T-helper 2 cell (primary cell): ENCODE measurements at places on chromosomes 13 and 19.

- no peak for DNase-seq
Observed at GRCh38 chr13:27039171-27039701, 132.4 kb downstream of the USP12 start.

- DNase-seq = no peak
Observed at GRCh38 chr19:17220207-17220758, 5.1 kb downstream of the USE1 start.

DNA sequence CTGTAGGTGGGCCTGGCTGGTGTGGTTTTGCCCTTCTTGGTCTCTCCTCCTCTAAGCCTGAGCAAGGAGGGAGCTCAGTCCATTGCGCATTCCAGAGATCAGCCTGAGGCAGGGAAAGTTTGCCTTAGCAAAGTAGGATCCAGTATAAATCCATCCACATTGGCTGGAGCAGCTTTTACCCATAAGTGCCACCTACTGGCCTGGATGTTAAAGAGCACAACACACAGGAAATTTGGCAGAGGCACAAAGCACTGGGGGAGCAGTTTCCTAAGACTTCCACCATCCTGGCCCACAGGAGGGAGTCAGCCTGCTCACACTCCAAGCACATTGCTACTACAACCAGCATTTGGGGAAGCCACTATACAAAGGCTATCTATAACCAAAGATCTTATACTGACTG, 1124.2 kb downstream of the SLITRK1 start:
- no peak for DNase-seq

- DNase-seq = no peak
Observed at GRCh38 chr19:9467161-9467560, 31.3 kb downstream of the ZNF560 start.

DNA sequence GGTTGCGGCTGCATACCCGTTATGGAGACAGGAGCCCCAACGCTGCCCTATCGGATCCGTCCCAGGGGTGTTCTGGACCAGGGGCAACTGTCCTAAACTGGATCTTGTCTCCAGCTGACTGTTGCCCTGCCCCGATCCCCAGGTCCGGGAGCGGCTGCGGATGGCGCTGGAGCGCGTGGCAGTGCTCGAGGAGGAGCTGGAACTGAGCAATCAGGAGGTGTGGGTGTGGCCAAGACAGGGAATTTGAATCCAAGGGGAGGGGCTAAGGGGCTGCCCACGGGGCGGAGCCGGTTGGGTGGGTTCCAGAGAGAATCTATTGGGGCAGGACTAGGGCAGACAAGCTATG, 9.9 kb downstream of the PPFIA3 start:
- no peak for DNase-seq

DNA sequence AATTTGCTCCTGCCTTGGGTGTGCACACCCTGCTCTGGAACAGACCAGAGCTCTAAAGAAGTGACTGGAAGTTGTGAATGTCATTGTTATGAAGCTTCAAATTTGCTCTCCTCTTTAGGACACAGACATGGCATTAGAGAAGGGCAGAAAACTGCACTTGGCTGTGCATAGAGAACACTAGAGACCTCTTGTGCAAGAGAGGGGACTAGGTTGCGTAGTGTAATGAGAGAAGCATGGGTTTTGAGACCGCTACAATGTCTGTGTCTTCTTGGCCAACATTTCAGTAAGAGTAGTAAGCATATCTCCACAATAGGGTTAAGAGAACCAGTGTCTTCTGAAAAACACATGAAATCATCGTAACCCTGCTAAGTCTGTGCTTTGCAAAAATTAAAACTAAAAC, 423.3 kb downstream of the SPRY2 start:
- no peak for DNase-seq
